GM20000 (cell line): ENCODE measurements at places on chromosomes 1 and 21.
A peak's percentile ranks its signal among the peaks of the same experiment; 100 is the strongest.

DNA sequence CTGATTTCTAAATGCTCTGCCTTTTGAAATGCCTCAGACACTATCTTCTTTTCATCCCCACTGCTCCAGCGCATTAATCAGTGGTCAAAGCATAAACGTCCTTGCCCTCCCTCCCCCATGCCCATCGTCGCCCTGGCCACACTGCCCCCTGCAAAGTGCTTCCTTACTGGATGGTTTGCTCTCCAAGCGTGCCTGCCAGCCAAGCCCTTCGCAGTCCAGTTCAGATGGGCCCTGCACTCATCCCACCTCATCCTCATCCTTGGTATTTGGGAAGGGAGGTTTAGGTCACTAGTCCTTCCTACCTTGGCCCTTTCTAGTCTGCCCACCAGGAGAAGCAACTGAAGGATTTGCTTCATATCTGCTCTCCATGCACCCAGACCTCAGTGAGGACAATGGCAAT is 3.1 kb downstream of the GJA4 start:
- DNase-seq = no peak

DNA sequence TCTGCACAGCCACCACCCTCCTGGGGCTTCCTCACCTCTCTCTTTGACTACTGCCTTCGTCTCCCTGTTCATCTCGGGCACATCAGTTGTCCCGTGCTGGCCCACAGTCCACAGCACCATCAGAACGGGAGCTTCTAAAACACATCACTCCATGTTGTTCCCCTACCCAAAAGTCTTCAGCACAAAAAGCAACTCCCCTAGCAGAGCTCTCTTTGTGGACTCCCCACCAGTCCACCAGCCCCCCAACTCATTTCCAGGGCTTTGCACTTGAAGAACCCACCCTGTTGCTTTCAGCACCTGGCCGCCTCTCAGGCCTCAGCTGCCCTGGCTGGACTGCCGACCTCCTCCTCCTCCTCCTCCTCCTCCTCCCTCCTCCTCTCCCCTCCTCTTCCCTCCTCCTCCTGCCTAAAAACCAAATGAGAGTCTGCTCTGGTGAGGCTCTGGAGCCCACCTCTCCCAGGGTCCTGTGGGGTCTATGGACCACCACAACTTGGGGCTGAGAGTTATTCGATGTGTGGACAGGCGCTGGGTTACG is 251.2 kb upstream of the VAMP3 start:
- DNase-seq = no peak

GRCh38 chr1:78004719-78005447 is at the start of gene DNAJB4:
Gene DNAJB4, plus strand, starts transcription at chr1:78004939. Its CDS starts 172 bp downstream, at chr1:78005111.
- DNase-seq = peak; percentile 80

DNA sequence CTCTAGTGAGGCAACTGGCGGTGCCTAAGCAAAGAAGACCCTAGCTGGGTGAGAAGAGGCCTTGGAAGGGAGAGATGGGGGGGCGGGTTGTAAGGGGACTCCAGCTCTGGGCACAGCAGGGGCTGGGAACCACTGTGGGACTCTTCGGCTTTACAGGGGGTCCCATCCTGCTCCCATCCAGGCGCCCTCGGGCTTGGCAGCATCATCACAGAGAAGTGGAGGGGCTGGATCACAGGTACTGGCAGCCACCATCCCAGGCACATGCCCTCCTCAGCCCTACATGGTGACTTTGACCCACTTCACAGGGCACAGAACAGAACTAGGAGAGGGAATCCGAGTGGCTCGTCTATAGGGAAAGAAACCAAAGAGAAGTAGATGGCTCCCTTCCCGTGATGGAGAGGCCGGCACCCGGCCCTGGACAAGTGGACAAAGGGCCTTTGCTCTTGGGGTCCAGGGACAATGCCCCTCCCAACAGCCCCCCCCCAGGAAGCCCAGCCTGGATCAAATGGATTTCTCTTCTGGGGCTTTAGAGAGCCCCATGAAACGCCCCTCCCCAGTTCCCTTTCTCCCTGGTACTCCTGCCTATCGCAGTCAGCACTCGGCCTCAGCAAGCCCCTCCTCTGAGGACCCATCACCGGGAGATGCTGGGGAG is 54.0 kb upstream of the ECE1 start:
- no peak for DNase-seq

DNA sequence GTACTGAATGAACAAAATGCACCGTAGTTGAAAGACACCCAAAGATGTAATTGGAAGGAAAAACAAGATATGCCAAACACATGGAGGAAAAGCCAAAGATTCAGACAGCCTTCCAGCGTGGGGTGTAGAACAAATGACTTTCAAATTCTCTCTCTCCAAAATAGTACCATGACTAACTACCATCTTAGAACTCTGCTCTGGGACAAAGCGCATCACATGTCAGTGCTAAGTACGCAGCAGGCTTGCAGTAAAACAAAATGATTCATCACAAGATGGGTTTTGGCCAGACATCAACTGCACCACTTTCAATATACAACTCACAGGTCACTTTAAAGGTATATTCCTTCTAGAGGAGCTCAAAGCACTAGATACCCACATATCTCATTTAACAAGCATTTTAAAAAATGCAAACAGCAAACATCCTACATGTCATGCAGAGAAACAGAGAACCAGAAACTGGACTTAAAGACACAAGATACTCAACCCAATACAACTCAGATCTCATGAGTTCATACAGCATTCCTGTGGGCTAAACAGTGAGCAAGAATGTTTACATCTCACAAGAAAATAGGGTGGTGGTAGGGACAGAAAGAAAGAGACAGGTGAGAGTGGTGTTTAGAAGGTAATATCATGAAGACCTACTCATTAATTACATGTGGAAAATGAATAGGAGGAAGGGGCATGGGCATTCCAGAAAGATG is 75.7 kb downstream of the BCAR3 start:
- DNase-seq = no peak

DNA sequence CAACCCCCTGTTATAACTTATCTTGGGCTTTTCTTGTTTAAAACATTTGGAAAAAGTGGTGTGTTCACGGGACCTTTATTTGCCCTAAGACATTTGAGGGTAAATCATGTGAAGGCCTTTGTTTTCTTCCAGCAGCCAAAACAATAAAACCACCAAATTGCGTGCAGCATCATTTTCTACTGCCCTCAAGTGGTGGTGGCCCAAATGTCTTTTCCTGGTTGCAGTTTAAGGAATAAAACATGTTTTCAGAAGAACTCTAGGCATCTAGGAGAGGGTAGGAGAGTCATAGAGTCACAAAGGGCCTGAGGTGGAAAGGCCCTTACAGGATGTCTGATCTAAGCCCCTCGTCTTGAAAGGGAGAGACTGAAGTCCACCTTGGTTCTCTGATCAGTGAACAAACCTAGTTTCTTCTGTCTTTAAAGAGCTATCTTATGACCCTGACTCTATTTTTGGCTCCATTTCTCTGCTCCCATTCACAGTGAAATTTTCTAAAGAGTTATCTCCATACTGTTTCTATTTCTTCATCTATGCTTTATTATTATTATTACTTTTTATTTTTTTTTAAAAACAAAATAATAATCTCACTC is 16.0 kb upstream of the EPS15 start:
- DNase-seq = peak; percentile 55

DNA sequence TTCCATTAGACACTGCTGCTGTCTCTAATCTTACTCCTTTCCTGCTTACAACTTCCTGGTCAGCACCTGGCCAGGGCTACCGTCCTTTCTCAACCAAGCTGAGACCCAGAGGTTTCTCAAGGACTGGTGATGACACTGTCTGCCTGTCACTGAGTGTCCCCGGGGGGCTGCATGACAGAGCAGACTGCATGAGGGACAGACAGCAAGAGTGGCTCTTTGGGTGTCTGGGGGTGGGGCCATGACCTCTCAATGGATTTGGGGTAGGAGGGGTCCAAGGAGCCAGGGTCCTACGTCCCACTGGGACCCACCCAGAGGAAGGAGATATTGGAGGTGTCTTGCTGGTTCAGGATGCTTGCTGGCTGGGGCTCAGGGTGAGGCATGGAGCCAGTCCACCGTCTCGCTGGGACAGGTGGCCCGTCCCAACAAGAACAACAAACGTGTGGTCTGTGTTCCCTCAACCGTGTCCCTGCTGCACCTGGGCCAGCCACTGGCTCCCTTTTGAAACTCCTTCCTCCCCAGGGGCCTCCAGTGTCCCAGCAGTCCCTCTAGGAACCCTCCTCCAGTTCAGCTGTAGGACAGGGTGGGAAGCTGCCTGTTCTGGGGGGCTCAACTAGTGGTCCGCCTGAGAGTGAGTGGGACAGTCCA is 344.6 kb upstream of the AJAP1 start:
- no peak for DNase-seq

DNA sequence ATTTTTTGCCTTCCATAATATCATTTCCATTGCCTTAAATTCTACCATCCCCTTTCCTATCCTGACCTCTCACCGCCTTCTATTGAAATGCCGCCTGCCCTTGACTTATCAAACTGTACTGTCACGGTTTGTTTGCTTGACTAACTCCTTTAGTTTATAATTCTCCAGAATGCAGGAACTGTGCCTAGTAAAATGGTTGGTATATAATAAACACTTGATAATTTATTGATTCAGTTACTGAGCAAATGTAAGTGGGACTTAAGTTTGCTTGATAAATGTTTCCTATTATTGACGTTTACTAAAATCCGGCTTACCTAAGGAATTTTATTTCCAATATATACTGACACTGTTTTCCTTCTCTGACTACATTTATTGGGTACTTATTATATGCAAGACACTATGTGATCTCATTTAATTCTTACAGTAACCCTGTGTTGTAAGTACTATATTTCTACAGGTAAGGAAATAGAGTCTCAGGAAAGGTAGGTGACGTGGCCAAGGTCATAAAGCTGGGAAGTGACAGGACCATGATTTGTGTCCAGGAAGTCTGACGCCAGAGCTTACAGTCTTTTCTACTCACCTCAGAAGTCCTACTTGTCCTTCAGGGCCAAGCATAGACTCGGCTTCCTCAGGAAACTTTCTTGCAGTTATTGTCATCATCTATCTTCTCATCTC is 35.7 kb downstream of the DPT start:
- DNase-seq = no peak

DNA sequence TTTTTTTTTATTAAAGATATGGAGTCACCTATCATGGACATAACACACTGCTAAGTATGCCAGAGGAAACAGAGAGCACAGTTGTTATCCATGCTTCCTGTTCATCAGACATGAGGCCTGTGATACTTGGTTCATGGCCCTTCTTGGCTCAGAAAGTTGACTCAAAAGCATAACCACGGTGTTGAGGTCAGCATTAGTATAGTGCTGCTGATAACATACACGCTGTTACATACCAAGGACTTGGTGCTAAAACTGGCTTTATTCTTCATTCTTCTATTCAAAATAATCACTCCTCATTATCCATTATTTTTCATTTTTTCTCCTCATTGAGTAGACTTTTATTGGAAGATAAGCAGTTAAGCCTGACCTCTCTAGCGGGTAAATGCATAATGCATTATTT is 464.1 kb downstream of the ADGRL2 start:
- no peak for DNase-seq

GRCh38 chr1:25744140-25744581 is 55.8 kb upstream of the SELENON start:
- no peak for DNase-seq

DNA sequence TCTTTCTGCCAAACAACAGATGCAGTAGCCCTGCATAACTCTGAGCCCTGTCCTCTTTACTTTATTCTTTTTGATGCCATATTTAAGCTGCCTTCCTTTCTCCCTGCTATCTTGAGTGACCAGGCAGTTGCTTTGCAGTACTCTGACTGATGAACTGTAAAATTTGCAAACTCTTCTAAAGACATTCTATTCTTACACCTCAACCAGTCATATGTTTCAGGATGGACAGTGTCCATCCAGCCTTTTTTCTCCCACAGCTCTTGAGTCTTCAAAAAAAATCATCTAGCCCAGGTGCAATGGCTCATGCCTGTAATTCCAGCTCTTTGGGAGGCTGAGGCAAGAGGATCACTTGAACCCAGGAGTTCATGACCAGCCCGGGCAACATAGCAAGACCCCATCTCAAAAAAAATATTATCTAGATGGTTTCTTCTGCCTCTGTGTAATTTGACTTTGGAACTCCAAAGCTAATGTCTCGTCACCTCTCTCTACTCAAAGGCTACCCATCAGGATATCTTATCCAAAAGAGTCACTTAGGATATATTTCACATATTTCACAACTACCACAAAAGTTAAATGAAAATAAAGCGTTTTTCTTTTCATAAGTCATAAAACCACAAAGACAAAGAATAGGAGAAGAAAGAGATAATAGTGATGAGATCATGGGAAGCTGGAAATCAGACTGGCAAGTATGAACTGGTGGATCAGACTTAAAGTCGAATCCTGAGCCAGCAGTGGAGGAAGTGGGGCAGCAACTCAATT is 54.6 kb upstream of the IPO9 start:
- no peak for DNase-seq

GRCh38 chr1:32716312-32717148 is 14.0 kb upstream of the SYNC start:
- DNase-seq = peak; percentile 81

GRCh38 chr1:184788970-184789369 is 34.3 kb upstream of the EDEM3 start:
- DNase-seq = no peak

DNA sequence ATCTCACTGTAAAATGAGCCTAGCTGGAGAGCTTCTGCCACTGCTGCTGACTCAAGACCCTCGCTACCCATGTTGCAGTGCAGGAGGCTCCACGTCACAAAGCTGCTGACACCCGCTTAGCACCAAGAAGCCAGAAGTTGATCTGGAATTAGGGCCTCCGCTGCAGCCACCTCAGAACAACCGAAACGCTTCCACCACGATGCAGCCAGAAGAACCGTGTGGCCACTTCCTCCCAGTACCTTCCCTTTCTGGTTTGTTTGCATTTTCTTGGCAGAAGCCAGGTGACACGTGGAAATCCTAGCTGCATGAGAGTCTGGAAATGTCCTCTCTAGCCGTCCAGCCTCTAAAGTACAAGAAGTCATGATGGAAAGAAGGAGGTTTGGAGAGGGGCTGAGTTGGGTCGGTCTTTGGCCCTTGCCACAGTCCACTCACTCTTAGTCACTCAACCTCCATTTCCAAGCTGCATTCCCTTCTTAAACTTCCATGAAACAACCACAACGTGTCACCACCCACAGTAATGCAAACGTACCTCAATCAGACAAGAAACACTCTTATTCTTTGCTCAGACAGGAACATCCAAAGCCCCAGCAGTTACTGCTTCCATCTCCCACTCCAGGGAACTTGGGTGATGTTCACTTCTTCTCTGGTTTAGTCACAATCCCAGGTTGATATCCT is 10.0 kb upstream of the CDA start:
- DNase-seq = no peak
